Breast epithelium (tissue), 4 donors: ENCODE measurements at places on chromosomes 13 and 19. TPM values are rescaled to one million over a fixed set of nuclear protein-coding genes. Genes with fewer than 3 reads are reported as not detected.

- DNase-seq: no peak
Measured at GRCh38 chr19:14091813-14092462, 1.4 kb upstream of the SAMD1 start.

DNA sequence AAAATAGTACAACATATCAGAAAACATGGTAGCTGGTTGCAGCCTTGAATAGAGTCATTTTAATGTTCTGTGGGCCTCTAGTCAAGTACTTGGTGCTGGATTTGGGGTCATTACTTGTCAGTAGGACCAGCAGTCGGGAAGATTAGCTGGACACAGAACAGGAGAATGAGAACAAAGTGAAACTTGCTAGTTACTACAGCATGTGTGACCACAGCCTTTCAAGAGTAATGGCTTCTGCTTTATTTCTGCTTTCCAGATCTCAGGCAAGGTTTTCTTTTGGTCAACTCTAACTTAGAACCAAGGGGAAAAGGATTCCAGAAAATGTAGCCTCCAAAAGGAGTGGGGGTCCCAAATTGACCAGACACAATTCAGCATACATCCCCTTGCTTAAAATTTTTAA is 17.1 kb upstream of the VWA8 start:
- DNase-seq: no peak

GRCh38 chr19:32041681-32042292 is 303.6 kb upstream of the ZNF507 start:
- DNase-seq: no peak

- no peak for DNase-seq
Measured at GRCh38 chr19:33214596-33214995, 11.1 kb downstream of the SLC7A10 start.

GRCh38 chr19:4647676-4648644 is 8.6 kb downstream of the TNFAIP8L1 start:
- no peak for DNase-seq

DNA sequence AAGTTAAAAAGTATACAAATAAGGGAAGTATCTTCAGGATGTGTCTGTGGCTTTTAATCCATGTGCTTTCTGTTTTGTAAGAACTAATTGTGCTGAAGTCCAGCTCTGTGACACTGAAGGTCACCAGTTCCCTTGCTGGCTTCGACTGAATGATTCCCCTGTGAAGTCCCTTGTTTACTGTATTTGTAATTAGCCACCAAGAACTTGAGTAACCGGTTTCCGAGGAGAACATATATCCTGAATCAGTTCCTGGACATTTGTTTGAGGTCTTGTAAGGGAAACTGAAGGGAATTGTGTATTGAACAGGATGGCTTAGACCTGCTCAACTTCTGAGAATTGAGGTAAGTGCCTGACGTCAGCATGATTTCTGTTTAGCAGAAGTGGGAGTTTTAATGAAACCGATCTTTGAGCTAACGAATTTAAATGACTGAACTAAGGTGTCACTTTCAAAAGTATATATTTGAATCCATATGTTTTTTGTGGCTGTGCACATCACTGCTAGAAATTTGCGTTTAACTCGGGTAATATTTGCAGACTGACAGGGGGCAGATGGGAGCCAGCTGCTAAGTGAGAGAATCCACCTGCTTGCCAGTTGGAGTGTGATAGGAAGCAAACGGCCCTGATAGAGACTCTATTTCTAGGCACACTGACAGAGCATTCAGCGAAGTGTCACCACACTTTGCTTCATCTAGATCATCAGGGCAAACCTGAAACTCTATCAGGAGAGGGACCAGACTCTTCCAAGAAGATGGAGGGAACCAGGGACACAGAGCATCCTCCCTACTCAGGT is 530.0 kb downstream of the RFC3 start:
- no peak for DNase-seq

DNA sequence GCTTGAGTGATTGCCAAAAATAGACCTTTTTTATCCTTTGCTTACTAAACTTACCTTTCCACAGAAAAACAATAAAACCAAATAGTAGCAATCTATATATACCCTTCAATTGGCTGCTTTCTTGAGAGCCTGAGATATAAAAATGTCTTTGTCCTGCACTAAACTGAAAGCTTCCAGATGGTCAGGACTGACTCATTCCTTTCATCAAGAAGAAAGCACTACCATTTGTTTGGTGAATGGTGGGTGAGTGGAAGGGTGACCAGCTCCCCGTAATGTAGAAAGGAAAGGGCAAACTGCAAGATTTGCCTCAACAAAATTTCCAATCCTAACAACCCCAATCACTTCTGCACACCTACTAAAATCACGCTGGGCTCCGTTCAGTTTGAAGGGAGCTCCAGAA is 67.8 kb downstream of the SACS start:
- DNase-seq: no peak

DNA sequence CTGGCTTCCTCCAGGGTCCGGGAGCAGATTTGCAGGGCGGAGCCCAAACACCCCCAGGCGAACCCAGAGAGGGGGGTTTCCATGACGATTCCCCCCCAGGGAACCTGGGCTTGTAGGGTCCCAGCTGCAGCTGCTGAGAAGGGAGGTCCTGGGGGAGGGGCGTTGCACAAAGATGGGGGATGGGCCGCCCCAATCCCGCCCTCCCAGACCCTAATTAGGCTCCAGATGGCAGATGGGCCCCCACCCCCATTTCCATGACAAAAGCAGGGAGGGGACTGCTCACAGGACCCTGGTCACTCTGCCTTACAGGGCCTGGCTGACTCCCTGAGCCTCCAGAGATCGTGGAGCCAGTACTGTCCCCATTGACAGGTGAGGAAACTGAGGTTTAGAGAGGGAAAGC is 15.2 kb downstream of the ELAVL3 start:
- no peak for DNase-seq

- DNase-seq: no peak
Measured at GRCh38 chr13:95182570-95183265, 118.5 kb downstream of the ABCC4 start.

DNA sequence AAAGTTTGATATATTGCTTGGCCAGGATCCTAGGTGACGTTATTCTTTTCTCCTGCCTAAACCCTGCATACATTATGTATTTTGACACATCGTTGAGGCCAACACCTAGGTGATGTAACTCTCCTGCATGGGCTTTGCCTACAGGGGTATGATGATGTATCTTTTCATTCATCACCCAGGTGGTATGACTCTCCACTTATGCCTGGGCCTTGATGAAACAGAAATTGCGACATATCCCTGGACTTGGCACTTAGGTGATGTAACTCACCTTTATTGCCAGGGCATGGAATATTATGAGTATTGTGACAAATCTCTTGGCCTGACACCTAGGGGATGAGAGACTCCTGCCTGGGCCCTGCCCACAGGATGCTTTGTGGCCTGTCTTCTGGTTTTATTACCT is 18.5 kb upstream of the ZNF681 start:
- no peak for DNase-seq

- DNase-seq: no peak
Measured at GRCh38 chr19:47419030-47419783, at the start of gene MEIS3. Gene MEIS3, minus strand, starts transcription at chr19:47419527. Its CDS starts 446 bp downstream, at chr19:47419081.

DNA sequence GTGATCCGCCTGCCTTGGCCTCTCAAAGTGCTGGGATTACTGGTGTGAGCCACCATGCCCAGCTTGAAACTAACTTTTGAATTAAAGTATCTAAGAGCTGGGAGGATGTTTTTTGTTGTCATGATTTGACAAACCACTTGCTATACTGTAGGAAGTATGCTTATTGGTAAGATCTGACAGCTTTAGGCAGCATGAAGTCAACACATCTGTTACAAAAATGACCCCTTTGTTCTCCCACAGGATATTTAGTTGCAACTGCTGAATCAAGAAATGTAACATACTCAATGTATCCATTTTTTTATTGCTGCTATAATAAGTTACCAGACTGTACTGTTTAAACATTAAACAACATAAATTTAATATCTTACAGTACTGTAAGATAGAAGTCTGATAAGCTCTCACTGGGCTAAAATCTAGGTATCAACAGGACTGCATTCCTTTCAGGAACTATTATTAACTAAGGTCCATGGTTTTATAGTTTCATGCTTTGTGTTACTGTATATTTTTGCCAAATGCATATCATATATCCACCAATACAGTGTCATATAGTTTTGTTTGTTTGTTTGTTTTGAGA is 22.8 kb upstream of the LRP3 start:
- DNase-seq: no peak

- DNase-seq: no peak
Measured at GRCh38 chr13:50161052-50161451, 145.8 kb downstream of the KCNRG start.

DNA sequence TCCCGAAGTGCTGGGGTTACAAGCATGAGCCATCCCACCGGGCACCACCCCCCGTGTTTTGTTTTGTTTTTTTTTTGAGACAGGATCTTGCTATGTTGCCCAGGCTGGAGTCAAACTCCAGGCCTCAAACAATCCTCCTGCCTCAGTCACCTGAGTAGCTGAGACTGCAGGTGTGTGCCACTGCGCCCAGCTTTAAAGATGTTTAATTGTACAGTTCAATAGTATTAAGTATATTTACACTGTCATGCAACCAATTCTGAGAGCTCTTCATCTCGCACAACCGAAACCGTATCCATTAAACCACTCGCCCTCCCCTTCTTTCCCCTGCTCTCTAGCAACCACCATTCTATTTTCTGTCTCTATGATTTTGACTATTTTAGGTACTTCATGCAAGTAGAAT is 15.6 kb downstream of the NUCB1 start:
- DNase-seq: no peak

- no peak for DNase-seq
Measured at GRCh38 chr19:20662421-20663105, 1.2 kb upstream of the ZNF626 start.

- DNase-seq: no peak
Measured at GRCh38 chr13:32895296-32895695, 120.9 kb upstream of the KL start.

GRCh38 chr13:97911311-97912138 is 42.0 kb upstream of the IPO5 start:
- DNase-seq: no peak

DNA sequence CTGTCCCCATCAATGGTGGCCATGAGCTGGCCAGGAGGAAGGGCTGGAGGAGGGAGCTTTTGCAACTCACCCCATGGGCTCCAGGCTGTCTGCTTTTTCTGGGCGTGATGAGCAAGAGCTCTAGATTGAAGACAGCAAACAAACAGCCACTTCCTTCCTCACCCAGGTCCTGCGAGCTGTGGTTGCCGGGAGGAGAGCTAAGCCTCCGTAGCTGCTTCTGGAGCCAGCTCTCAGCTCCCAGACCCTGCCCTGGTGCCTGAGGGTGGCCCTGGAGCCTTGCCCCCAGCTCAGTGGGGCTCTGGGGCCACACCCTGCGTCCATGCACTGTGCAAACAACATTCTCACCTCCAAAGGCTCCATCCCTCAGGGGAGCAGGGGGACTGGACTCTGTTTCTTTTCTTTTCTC is 6.2 kb downstream of the MYO1F start:
- no peak for DNase-seq

DNA sequence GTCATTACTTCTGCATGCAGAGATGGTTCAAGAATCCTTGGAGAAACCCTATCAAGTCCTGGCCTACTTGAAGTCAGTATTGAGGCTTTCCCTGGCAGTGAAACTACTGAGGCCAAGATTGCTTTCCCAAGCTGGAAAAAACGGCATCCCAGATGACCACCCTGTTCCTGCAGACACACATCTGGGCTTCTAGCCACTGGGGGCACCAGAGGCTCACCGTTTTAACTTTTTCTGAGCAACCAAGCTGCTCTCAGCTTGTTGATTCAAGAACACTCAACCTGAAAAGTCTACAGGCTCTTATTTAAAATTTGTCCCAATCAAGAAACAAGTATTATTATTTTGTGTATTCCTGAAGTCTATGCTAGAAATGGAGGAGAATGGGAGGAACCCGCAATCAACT is 66.6 kb downstream of the SPRYD7 start:
- no peak for DNase-seq

GRCh38 chr19:6861683-6862286 is 25.6 kb upstream of the ADGRE1 start:
- no peak for DNase-seq

GRCh38 chr13:29453617-29454011 is 141.9 kb downstream of the SLC7A1 start:
- DNase-seq: no peak

- no peak for DNase-seq
Measured at GRCh38 chr19:2495651-2496316, 19.9 kb downstream of the GADD45B start.

DNA sequence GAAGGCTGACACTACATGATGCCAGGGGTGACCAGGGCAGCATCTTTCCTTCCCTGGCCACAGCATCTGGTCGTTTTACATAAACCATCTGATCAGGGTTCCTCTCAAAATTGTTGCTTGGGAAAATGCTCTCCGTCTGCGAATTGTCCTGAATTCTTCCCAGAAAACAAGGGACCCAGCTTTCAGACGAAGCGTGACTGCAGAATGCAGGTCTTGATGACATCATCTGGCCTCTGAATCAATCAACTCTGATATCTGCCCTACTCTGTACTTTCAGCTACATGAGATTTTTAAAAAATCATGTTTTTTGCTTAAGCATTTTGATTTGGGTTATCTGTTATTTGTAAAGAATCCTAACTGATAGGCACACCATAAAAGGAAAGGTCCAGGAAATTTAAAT is 246.6 kb upstream of the IRS2 start:
- DNase-seq: no peak

DNA sequence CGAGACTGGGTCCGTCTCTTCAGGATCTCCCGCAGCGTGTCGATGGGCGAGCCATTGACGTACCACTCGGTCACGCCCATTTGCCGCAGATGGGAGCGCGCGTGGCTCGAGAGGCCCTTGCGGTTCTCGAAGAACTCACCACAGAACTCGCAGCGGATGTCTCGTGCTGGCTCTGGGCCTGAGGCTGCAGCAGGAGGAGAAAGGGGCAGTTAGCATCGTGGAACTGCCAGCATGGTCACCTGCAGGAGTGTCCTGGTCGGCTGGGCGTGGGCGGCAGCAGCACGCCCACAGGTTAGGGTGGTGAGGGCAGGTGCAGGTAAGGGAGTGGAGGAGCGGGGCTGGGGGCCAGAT is 8.5 kb upstream of the AKAP8L start:
- no peak for DNase-seq

GRCh38 chr19:40055832-40056504 is at the start of gene ZNF780B:
Gene ZNF780B, minus strand, starts transcription at chr19:40056231. Its CDS starts 5,899 bp downstream, at chr19:40050332.
- DNase-seq: no peak

DNA sequence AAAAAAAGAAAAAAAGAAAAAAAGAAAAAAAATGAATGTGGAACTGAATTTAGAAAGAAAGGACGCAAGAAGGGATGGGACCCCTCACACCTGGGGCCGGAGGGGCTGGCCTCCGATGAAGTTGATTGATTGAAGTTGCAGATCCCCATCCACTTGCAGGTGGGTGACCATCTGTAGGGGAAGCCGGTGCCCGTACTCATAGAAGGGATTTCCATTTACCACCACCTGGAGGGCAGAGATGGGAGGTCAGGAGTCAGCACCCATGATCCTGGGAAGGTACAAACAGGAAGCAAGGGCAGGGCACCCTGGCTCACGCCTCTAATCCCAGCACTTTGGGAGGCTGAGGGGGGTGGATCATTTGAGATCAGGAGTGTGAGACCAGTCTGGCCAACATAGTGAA is 6.4 kb downstream of the LGALS4 start:
- no peak for DNase-seq

Gene MADCAM1
- not detected for total RNA-seq

Gene PLEKHF1
- total RNA-seq: 29.8 TPM

Gene CD79A
- total RNA-seq: 0.80 TPM

Gene LYPD5
- 7.2 TPM for total RNA-seq

Gene ZNF416
- 2.7 TPM for total RNA-seq

Gene PNMA8B
- 1.6 TPM for total RNA-seq

Gene ICAM4
- total RNA-seq: 1.6 TPM

Gene COX7A1
- 20.8 TPM for total RNA-seq

Gene LPAR6
- 44.2 TPM for total RNA-seq

Gene CGB5
- not detected for total RNA-seq

Gene ZNF490
- total RNA-seq: 5.6 TPM

Gene CEACAM20
- not detected for total RNA-seq

Gene ATP8B3
- total RNA-seq: 0.66 TPM

Gene CABP5
- not detected for total RNA-seq
